Suprapubic skin (tissue), 4 donors: ENCODE measurements at places on chromosomes 11 and 22.
A peak's percentile ranks its signal among the peaks of the same experiment; 100 is the strongest.

DNA sequence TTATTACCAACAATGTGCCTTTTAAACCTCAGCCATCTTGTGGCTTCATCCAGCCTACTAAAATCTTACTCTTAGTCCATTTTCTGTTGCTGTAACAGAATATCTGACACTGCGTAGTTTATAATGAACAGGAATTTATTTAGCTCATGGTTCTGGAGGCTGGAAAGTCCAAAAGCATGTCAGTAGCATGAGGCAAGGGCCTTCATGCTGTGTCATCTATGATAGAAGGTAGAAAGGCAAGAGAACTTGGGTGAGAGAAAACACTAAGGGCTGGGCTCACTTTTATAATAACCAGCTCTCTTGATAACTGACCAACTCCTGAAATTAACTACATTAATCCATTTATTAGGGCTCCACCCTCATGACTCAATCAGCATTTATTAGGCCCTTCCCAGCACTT lies 13.5 kb downstream of the BTBD10 start:
- DNase-seq: no peak

- no peak for DNase-seq
Observed at GRCh38 chr11:29163231-29163630, 853.6 kb downstream of the KCNA4 start.

GRCh38 chr11:68216171-68216938 lies 3.3 kb upstream of the KMT5B start:
- DNase-seq: peak; percentile 74

DNA sequence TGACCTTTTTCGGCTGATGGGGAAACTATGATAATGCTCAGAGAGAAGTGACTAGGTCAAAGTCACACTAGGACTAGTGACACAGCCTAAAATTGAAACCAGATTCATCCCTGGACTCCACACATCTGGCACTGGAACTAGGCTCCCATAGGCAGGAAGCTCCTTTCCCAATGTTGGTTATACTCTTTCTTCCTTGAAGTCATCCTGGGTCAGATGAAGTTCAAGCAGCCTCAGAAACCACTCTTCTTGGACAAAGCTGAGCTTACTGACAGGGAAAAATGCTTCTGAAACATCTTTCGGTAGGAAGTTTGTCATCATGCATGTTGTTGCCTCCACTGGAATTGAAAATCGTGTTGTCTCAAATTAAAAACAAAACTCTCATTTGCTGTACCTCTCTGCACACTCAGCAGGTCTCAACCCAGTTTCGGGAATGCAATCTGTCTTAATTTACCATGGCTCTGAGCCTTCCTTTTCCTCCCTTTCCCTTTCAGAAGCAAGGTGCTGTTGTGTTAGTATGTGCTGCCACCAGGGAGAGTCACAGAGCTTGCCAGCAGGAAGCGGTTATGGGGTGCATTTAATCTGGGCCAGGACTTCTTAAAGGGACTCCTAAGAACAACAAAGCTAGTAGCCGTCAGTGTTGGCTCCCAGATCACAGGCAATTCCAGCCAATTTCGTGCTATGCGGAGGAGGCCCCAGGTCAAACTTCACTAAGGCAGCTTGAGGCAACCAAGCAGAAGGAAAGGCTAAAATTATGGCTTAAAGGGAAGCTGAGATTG lies 384.8 kb downstream of the TENM4 start:
- DNase-seq: no peak

GRCh38 chr11:93268287-93269040 lies 62.1 kb upstream of the DEUP1 start:
- DNase-seq: no peak

GRCh38 chr11:83543706-83544439 lies 257.7 kb upstream of the CCDC90B start:
- DNase-seq: no peak

DNA sequence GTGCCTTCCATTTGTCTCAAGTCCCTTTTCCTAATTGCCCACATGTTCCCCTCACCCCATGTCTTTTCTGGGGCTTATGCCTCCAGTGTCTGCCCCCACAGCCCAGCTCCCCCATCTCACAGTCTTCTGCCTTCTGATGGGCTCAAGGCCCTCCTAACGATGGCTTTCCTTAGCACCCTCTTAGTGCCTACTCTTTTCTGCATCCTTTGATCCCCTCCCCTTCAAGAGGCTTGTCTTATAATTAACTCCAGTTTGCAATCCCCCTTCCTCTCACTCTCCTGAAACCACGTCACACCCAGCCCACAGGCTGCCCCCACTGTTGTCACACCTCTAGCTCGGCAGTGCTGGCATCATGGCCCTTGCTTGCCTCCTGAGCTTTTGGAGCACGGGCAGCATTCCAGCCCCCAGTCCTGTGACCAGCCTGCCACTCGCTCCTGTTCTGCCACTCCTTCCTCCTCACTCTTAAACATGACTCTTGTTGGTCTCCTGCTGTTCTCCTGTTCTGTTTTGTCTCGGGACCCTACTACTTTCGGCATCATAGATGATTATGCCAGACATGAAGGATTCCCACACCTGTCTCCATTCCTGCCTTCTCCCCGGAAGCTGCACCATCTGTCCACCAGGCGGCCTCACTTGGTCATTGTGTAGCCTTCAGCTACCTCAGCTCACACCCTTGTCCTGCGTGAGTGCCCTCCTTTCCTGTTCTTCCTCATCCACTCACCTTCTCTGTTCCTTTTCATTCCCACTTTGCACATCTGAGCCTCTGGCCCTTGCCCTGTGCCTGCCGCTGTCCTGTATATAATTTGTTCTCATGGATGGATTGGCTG lies 26.1 kb downstream of the UBE2L3 start:
- no peak for DNase-seq

GRCh38 chr11:78080818-78081495 lies 1.3 kb upstream of the NDUFC2 start:
- no peak for DNase-seq

GRCh38 chr11:97158243-97158642 lies 768.4 kb downstream of the JRKL start:
- DNase-seq: no peak

DNA sequence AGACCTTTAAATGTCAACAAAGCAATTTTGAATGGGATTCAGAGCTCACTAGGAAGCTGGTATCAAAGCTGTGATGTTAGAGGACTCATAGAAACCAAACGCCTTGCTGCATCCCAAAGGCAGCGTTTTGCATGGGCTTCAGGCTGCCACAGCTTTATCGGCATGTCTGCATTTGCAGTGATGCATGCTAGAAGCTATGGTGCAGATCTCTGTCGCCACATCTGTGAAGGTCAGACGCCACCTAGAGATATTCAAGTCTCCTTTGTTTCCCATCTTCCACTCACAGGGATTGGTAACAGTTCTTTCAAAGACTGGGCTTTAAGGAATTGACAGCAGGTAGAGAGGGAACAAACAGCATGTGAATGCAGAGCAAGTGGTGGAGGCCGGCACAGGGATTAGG lies 47.8 kb downstream of the NTM start:
- DNase-seq: no peak

DNA sequence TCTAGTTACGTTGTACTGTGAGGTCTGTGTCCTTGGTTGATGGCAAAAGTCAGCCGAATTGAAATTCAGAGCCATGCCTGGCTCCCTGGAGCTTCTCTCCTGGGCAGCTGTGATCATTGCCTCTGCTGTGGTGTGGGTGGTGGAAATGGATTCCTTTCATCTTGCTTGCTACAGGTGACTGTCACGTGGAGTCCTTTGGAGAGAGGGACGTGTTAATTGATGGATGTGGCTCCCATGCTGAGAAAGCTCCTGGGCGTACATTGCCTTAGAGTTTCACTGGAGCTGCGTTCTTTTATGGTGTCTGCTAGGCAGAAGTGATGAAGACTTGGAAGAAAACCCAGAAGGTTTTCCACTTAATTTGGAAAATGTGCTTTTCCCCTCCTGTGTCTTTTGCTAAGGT lies 41.9 kb upstream of the PPP6R3 start:
- DNase-seq: no peak

GRCh38 chr11:32034149-32034548 lies 56.7 kb upstream of the RCN1 start:
- no peak for DNase-seq

- no peak for DNase-seq
Observed at GRCh38 chr22:24072361-24072760, 61.3 kb downstream of the CABIN1 start.

GRCh38 chr11:45817191-45817590 lies 12.2 kb downstream of the SLC35C1 start:
- peak; percentile 38 for DNase-seq

GRCh38 chr11:12685229-12685628 lies 11.0 kb downstream of the TEAD1 start:
- DNase-seq: no peak

DNA sequence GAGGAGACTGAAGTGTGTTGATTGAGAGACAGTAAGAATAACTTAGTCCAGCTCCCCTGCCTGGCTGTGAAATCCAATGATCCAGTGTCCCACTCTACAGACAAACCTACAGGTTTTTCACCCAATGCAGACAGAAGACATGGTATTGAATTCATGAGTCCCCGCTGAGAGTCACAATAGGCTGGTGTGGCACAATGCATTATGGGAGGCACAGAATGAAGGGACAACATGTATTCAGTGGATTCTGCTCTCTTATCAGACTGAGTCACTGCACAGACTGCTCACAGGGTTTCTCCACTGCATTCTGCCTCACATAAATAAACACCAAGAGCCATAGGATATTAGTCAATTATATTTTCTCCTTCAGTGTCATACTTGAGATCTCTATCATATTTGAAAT lies 55.2 kb upstream of the TOP3B start:
- DNase-seq: no peak

GRCh38 chr11:8767466-8768142 lies 85.0 kb downstream of the RPL27A start:
- DNase-seq: no peak

DNA sequence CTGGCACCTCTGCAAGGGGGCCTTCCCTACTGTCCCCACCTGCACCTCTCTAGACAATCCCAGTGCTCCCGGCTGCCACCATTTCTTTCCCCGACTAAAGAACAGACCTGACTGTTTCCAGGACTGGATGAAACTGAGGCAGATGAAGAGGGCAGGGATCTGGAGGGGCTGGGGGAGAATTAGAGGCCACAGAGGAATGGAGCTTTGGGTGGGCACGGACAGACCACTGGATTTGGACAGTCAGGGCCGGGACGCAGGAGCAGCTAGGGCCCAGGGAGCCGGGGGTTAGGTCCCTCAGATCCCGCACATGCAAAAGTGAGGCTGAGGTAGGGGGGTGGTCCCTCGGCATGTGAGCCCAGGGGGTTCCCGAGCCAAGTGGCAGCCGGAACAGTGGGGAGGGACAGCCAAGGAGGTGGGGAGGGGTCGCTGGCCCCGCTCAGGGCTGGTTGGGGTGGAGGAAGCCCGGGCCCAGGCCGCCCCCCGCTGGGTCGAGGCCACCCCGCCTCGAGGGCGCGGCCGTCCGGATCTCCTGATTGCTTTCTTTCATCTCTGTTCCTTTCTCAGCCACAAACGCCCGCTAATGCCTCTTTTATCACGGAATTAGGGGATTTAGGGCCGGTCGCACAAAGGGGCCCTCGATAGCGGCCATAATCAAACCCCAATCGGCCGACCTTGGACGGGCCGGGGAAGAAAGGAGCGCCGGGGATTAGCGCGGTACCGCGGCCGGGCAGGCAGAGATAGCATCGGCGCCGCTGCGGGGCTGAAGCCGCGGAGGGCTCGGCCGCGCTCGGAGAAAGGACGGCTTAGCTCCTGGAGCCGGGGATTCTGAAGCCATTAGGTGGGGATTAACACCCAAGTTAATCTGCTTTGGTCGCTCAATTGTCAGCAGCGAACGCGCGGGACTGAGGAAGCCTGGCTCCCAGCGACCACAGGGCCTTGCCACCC lies 9.3 kb downstream of the SLC25A1 start:
- DNase-seq: no peak

- no peak for DNase-seq
Observed at GRCh38 chr11:57274904-57275498, 38.0 kb upstream of the APLNR start.

GRCh38 chr11:83493917-83494316 lies 207.8 kb upstream of the CCDC90B start:
- no peak for DNase-seq

DNA sequence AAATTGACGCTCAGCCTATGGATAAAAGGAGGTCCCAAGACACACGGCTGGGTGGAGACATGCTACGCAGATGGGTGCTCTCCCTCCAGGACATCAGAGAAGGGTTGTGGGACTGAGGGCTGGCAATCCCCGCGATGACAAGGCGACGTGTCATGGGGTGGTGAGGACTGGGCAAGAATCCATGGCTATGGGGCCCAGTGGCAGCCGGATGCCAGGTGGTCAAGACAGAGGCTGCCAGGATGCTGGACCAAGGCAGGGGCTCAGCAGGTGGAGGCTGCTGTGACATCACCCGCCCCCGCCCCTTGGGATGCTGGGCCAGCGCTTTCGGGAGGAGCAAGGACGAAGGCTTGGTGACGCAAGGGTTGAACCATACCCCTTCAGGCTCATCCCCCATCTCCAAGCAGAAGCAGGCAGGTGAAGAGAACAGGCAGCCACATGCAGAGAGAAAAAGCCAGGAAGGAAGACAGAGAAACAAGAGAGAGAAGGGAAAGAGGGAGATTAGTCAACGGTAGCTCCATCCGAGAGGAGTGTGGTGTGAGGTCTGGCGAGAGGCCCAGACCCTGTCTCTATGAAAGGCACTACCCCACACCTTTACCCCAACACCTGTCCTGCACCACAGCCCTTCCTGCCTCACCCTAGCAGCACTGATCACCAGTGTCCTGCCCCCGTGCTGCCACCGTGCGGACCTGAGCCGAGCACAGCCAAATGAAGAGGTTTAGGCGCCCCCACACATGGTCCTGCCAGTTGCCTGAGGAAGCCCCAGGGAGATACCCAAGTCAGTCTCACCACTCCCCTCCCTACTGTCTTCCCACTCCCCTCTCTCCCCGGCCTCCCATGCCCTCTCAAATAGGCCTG lies 24.1 kb upstream of the RASL10A start:
- no peak for DNase-seq

DNA sequence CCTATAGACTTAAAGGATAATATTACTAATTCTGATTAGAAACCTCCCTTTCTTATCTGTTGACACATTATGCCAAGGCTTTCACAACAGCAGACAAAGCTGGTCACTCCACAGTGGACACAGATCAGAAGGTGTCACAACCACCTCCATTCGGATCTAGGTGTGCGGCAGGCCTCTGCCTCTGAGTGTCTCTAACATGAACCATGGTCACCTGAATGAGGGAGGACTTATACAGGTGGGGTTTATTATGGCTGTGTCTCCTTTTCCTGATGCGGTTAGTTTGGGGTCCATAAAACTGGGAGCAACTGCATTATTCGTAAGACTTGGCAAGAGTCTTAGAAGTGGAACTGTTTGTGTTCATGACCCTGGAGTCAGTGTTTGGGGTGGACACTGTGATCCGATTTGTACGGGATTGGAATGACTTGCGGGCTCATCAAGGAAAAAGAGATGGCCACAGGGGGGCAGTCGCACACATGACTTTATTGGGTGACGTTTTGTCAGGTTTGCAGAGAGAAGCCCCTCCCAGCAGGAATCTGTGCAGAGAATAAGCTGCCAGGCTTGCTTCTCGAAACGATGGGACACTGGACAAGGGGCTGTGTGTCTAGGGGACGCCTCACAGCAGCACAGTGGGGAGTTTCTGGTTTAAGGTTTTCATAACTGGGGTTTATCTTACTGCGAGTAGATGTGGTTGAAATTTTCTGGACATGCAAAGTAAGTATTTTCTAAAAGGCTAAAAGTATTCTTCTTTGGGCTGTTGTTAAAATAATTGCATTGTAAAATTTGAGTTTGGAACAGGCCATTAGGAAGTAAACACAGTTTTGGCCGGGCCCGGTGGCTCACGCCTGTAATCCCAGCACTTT lies 90.6 kb downstream of the GAB4 start:
- no peak for DNase-seq

- no peak for DNase-seq
Observed at GRCh38 chr11:68006606-68007166, 2.8 kb upstream of the UNC93B1 start.

GRCh38 chr11:120295099-120295498 lies 30.0 kb upstream of the TLCD5 start:
- no peak for DNase-seq
